Cortex of kidney (tissue), 1 donor: ENCODE measurements at places on chromosomes 2 and 18.

DNA sequence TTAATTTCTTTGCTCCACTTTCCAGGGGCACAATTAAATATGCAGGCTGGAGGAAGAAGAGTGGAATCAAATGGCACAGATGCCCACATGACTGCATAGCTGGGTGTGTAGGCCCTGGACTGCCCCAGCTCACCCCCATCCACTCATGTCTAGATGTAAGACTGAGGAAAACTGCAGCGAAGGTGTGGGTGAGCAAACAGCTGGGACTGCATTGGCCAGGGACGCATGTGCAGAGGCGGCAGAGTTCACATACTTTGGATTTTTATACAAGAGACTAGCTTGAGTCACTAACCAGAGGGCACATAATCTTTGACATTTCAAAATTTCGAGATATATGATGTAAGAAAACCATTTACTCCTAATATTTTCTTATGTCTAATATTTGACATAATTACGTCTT lies 60.1 kb downstream of the SPIRE1 start:
- DNase-seq = no peak

DNA sequence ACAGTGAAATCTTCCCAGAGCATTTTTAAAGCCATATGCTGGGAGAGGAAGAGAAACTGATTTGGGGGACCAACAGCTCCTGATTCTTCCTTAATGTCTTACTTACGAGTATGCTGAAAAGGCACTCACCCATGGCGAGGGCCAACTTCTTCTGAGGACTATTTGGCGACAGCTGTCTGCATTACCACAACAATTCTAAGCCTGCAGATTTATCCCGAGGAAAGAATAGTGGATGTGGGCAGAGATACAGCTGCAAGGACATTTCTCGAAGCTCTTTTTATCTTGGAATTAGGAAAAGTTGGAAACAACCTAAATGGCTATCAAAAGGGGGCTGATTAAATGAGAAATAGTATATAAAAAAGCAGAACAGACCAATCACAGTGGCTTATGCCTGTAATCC lies 40.3 kb upstream of the FHL2 start:
- DNase-seq = no peak

DNA sequence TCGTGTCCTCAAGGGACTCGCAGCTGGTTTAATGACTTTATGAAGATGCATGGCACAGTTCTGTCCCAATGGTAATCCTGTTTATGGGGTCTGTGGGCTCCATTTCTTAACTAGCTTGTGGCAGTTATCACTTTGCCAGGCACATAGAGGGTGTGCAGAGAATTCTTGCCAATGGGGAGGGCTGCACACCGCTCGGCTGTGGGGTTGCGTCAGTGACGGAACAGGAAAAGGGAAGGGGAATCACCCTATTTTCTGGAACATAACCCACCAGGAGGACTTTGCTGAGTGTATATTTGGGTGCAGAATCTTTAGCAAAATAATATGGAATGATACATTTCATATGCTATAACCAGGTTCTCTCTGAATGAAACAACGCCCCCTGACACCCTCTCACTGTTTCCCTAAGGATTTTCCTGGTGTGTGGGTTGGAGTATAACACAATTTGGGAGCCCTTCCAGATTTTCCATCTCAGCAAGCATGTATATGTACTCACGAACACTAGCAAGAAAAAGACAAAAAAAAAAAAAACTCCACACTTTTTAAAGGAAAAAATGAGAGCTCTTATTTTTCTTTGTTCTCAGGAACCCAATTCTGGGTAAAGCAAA lies 43.9 kb upstream of the TRIB2 start:
- DNase-seq = no peak

- no peak for DNase-seq
Measured at GRCh38 chr2:166351319-166351718, 24.4 kb downstream of the SCN9A start.

GRCh38 chr2:45984366-45984765 lies 312.8 kb upstream of the EPAS1 start:
- no peak for DNase-seq

- DNase-seq = no peak
Measured at GRCh38 chr2:149261692-149262091, 68.7 kb upstream of the LYPD6 start.

GRCh38 chr2:166032361-166032760 lies 78.8 kb upstream of the TTC21B start:
- DNase-seq = no peak

GRCh38 chr2:208618220-208618619 lies 211.6 kb downstream of the PTH2R start:
- no peak for DNase-seq

GRCh38 chr2:4909346-4910009 lies 782.7 kb upstream of the SOX11 start:
- no peak for DNase-seq

GRCh38 chr2:46230677-46231425 lies 66.4 kb upstream of the EPAS1 start:
- DNase-seq = no peak

- no peak for DNase-seq
Measured at GRCh38 chr2:217875138-217875537, 127.7 kb downstream of the TNS1 start.

- no peak for DNase-seq
Measured at GRCh38 chr18:27967913-27968824, 208.8 kb downstream of the CDH2 start.

GRCh38 chr2:195049372-195050031 lies 607.5 kb upstream of the SLC39A10 start:
- no peak for DNase-seq

DNA sequence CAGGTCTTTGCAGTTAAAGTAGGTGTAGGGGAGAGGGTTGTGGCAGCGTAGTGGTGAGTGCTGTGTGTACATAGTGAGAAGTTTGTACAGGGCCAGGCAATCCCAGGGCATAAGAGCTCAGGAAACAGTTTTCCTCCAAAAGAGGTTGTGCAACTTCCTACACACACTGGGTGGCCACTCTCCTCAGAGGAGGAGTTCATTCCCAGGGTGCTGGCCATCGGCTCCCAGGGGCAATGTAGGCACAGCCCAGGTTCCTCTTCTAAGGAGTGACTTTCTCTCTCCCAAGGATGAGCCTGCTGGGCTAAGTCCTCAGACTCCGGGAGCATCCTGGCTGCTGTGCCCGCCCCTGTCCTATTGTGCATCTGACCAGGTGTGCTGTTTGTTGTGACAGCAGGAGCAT lies 3.0 kb downstream of the ACOXL start:
- no peak for DNase-seq

GRCh38 chr2:196927376-196928225 lies 1.1 kb upstream of the PGAP1 start:
- no peak for DNase-seq

DNA sequence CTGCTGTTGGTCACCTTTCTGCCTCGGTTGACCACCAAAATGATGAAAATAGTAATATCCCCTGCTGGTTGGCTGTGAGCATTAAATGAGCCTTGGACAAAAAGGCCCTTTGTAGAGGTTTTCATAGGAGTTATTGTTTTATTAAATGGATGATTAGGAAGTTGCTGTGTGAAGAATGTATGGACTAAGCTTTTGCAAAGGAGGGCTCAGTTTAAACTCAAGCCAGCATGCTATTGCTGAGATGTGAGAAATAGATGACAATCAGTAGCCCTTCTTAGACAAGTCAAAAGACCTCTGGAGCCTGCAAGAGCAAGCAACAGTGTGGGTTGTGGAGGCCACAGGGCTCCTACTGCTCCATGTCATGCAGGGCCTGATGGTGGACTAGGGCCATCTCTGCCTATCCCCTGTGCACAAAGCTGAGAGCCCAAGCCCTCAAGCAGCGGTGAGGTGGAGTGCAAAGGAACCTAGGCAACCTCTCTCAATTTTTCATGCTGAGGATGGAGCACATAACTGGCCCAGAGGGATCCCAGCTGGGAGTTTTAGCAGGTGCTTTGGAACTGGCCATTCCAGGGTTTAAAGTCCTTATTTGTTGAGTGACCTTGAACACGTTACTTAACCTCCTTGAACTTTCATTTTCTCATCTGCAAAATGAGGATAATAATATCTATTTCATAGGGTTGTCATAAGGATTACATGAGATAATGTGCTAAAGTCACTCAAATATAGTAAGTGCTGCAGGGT lies 37.1 kb downstream of the FOSL2 start:
- no peak for DNase-seq

GRCh38 chr18:79606621-79607331 lies 72.8 kb upstream of the CTDP1 start:
- DNase-seq = no peak

DNA sequence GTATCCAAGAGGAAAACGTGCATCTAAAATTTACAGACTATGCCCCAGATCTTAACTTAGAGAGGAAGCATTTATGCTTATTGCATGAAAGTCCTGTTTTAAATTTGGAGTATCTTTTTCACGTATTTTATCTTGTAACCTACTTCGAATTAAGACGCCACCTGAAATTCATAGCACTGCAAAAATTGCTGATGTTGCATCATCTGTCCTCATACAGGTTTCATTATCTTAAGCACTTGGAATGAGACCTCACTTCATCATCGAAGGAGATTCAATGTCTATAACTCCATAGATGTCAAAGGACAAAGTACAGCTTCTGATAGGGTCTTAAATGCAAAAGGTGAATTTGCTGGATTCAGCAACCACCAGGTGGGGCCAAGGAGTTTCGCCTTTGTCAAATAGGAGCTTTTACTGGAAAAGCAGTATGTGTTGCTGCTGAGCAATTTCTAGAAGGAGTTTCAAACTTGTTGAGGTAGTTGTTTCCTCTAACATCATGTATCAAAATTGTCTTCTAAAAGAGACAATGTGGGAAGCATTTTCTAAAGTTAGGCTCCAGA lies 106.4 kb upstream of the CCDC85A start:
- no peak for DNase-seq

- no peak for DNase-seq
Measured at GRCh38 chr2:106523976-106524665, 37.0 kb downstream of the CD8B2 start.

- no peak for DNase-seq
Measured at GRCh38 chr18:31490387-31490786, 7.6 kb upstream of the DSG2 start.

DNA sequence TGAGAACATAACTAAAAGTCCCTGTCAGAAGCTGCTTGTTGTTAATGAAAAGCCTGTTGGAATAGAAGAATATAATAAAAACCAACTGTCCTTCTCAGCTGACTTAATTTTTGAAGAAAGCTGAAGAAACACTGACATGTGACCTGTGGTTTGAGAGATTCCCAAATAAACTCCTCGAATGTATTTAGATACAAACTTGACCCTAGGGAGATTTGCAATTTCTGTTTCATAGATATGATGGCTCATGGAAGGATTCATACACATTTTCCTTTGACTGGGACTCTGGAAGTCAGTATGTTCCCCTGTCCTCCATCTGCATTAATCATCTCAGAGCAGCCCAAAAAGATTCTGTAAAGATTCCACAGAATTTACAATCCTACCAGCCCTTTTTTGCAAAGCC lies 195.1 kb downstream of the TMEM247 start:
- no peak for DNase-seq

DNA sequence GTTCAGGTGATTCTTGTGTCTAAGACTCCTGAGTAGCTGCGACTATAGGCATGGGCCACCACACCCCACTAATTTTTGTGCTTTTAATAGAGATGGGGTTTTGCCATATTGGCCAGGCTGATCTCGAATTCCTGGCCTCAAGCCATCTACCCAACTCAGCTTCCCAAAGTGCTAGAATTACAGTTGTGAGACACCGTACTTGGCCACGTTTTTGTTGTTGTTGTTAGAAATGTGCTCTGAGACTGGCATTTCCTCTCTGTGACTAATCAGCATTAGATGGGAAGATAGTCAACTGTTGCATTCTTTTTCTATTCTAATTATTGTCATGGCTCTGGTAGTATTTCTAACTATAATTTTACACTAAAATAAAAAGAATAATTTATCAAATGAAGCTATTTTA lies 191.7 kb downstream of the CAMKMT start:
- DNase-seq = no peak

DNA sequence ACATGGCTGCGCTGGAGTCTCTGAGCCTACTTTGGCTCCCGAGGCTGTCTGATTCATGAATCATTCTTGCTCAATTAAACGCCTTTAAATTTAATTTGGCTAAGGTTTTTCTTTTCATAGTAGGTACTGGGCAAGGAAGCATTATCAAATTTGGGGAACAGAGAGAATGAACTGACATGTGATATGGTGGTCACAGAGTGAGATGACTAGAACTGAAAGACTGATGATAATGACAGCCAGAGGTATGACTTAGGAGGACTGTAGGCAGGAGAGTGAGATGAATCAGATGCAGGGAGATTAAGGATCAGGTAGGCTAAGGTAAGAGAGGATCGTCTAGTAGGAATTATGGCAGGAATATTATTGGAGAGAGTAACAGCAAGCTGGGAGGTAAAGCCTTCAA lies 40.9 kb upstream of the ST8SIA3 start:
- DNase-seq = no peak

- DNase-seq = no peak
Measured at GRCh38 chr2:183123959-183124221, 353 bp upstream of the NUP35 start.

DNA sequence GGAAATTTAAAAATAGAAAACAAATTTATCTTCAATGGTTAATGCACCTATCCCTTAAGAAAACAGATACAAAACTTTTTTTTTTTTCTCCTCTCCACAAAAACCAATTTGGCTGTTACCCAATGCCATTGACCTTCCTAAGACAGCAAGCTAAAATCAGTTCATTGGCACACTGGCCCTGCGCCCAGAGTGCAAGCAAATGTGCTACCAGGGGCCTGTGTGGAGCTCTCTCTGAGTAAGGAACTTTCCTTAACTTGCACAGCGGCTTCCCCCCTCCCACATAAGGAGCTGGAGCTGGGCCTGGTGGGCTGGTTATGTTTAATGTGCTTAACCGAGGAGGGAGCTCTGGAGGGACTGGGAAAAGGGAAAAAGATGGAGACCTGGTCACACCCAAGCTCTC lies 17.6 kb upstream of the POU3F3 start:
- DNase-seq = no peak

- no peak for DNase-seq
Measured at GRCh38 chr2:239109041-239109927, 261.4 kb downstream of the TWIST2 start.
